ENCODE measurements at places on chromosomes 4 and X.

- no peak for DNase-seq
These were observed 169.2 kb downstream of the AFAP1 start for GRCh38 chr4:7770224-7771050.

GRCh38 chrX:115344885-115345614, 55.5 kb downstream of the LUZP4 start:
- no peak for DNase-seq

- DNase-seq, result no peak
These were observed 7.8 kb downstream of the RXFP1 start for GRCh38 chr4:158529505-158529904.

GRCh38 chrX:88438209-88438608, 308.8 kb upstream of the CPXCR1 start:
- DNase-seq, result no peak

GRCh38 chr4:187171706-187172339, 448.2 kb upstream of the FAT1 start:
- no peak for DNase-seq

DNA sequence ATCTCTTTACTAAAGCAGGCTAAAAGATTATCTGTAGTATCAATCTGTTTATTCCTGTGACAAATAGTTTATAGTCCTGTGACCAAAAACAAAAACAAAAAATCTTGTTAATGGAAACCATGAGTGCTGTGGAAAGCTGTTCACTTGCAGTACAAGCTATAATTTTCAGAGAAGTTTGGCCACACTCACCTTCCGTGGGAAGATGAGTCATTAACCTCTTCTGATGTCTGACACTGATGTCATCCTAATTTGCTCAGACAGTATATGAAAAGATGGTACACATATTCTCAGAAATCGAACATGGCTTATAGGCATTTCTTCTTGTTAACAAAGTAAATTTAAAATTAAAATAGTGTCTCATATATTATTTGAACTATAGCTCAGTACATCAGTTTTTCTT, 19.9 kb upstream of the ENPP6 start:
- no peak for DNase-seq

- DNase-seq, result no peak
These were observed 1294.9 kb downstream of the ADGRL3 start for GRCh38 chr4:62495032-62495431.

DNA sequence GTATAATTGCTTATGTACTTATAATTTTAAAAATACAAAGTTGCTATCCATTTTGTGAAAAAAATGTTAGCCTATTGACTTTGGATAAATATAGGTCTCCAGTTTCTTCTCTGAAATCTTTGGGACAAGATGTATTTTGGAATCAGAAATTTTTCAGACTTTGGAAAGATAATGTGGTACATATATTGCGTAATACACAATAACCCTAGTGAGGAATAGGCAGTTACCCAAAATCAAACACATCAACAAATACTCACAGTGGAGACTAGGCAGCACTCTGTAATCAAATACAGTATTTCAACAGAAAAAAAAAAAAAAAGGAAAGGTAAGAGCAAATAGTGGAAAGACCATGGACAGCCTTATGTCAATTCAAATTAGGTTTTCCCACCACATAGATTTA, 796.8 kb downstream of the ADGRL3 start:
- DNase-seq, result no peak

DNA sequence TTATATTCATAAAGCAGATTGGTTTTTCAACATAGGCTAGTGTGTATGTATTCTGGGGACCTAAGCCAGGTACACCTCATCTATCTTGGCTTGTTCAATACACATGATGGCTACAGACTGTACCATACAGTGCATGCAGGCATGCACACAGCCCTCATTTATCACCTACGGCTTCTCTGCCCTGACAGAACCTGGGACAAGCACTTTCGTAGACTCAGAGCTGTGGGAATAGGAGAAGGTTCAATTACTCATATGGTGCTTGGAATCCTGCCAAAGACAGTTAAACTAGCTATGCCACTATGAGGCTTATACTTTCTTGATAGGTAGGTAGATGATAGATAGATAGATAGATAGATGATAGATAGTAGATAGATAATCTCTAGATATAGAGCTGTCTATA, 457.2 kb downstream of the GALNTL6 start:
- no peak for DNase-seq

DNA sequence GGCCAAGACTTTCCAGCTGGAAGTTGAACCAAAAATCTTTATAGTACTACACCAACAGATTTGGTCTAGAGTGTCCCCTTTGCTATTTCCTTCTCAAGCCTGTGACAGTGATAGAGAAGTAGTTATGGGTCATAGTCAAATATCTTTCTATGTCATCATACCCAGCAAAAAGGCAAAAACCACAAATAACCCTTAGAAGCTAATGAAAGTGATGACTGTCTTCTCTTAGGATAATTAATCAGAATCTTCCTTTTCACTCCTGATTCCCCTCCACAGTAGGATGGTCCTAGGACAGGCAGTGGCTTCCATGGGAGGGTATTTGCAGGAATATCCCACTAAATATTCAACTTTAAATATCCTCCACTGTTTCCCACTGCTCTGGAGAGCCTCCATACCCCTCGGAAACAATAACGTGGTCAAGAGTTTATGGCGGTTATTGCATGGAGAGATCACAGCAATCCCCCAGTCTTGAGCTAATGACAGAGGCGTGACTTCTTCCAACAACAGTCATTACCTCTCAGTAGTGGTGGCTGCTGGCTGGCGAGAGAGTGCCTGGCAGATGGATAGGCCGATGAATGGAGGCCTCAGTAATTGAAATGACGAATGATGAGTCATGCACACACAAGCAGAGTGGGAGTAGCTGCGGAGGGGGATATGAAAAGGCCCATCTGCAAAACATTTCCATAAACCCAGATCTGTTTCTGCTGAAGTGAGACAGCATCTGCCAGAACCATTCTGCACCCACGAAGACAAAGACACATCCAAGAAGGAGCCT, 154.9 kb downstream of the STK32B start:
- DNase-seq, result no peak

GRCh38 chr4:3036131-3036952, 38.0 kb downstream of the HTT-AS start:
- no peak for DNase-seq

DNA sequence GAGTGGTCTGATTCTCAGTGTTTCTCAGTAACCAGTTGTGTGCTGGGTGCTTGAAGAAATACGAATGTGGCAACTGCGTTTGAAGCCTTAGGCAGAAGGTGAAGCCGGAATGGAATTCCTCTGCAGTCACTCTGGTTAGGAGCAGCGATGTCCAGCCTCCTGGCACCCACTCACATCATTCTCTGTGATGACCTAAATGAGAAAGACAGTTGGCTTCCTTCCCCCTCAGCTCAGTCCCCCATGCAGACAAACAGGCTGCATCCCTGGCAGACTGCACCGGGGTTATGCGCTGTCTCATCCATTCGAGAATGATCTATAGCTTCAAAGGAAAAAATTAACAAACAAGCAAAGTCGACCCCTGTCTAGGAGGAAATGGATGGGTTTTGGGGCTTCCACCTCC, 170.1 kb upstream of the SCML1 start:
- no peak for DNase-seq

DNA sequence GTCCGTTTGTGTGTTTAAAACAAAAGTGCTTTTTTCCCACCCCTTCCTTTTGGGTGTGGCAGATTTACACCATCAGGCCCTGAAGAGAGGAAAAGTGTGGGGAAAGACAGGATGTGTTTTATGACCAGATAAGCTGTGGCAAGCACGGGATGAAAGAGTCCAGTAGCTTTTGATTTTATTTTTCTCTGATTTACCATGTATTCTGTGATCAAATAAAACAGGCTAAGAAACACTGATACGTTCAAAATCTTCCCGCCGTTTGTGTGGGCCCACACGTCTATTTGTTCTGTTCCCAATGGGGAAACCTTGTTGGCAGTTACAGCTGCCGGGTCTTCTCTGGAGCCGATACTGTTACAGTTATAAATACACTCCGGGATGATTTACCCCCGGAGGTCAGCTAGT, 10.8 kb downstream of the LRP2BP start:
- no peak for DNase-seq

- no peak for DNase-seq
These were observed 230.2 kb upstream of the STK26 start for GRCh38 chrX:131792789-131793462.

DNA sequence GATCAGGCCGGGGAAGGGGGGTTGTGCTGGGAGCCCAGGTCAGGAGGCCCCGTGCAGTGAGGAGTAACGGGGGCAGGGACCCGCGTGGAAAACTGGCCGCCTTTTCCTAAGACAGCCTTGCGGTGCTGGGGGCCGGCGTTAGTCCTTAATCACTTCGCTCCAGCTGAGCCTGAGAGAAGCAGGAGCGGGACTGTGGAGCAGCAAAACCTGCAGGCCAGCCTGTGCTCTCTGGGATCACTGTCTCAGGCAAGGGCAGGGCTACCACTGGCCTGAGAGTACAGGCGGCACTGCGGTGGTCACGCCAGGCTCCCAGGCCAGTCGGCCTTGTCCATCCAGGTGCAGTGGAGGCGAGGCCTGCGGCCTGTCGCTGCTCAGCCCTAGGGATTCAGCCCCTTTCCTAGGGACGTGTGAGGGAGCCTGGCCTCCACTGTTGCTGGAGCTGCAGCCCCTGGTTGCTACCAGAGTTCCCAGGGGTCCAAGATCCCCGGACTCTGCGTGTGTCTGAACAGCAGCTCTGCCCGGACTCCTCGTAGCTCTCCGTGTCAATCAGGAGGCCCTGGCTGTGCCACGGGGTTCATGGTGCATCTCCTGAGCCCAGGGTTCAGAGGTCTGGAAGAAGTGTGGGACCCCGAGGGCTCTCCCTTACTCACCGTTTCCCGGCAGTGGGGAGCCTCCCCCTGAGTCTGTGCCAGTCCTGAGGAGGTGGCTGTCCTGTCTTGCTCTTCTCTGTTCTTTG, 2141.7 kb upstream of the TENM3 start:
- no peak for DNase-seq

GRCh38 chr4:148443512-148444295, 1.5 kb upstream of the NR3C2 start:
- peak; percentile 32 for DNase-seq

DNA sequence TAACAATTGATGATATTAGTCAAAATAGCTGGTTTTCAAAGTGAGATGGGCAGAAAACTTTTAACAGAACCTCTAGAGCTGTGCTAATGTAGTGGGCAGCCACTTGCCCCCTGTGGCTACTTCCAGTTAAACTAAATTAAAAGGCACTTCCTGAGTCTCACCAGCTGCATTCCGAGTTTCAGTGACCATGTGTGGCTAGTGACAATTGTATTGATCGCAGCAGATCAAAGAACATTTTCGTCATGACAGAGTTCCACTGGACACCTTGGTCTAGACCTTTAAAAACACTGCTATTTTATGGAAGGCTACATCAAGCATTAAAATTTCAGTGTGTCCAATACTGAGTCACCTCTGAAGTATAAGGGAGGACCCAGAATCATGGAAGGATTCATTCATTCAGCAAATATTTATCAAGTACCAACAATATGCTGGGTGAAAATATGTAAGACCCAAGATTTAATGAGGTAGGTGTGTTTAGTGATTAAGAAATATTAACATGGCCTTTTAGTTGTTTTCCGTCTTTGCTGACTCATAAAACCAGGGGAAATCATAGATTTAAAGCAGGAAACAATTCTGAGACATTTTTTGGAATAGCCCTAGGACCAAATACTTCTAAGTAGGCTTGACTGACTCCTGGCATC, 5.1 kb upstream of the FAT1 start:
- DNase-seq, result no peak

DNA sequence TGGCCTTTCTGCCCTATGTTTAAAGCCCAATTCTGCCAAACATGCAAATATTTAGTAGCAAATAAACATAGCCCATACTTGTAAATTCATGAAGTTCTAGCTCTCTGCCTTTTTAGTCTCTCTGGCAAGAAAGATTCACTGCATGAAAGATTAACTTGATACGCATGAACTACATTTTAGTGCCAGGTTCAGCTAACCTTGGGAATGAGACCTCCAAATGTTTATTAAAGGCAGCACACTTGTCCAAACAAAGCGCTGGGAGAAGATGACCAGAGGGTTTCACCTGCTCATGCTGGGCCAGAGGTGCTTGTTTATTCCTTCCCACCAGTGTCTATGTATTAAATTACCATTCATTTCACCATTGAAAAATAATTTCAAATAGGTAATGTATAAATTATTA, 44.5 kb upstream of the IL1RAPL1 start:
- DNase-seq, result no peak

DNA sequence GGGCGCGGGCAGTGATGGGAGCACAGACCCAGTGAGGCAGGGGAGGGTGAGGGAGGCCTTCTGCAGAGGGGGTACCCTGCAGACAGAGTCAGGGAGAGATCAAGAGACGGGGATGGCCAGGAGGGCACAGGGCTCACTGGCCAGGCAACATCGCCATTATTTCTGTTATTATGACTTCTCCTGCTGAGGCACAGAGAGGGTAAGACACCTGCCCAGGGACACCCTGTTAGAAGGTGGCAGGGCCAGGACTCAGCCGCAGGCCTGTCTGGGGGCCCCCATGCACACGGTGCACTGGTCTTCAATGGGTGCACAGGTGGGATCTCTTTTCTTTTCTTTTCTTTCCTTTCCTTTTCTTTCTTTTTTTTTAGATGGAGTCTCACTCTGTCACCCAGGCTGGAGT, 15.8 kb downstream of the BLOC1S4 start:
- no peak for DNase-seq

GRCh38 chrX:110419512-110419911, 60.9 kb downstream of the RTL9 start:
- no peak for DNase-seq

DNA sequence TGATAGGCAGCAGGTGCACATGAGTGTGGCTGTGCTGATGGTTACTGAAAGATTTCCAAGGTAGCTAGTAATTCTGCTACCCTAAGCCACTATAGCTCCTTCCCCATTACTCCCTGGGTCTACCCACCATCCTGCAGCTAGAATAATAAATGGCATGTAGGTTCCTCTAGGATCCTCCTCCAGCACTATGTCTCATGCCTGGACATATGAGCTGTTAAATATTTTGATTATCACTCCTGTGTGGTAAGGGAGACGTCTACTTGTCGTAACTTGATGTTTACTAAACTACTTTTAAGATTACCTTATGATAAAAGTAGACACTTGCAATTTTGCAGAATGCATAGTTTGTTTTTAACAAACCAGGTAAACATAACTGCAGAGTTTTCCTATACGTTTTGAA, 35.5 kb downstream of the TET2 start:
- DNase-seq, result no peak

GRCh38 chrX:149453030-149453429, 52.1 kb downstream of the IDS start:
- DNase-seq, result no peak

GRCh38 chr4:119106036-119107000, 29.3 kb upstream of the MYOZ2 start:
- DNase-seq, result no peak

GRCh38 chr4:144318797-144319196, 178.3 kb upstream of the GYPA start:
- DNase-seq, result no peak

GRCh38 chr4:40176602-40177001, 20.2 kb upstream of the RHOH start:
- DNase-seq, result no peak

DNA sequence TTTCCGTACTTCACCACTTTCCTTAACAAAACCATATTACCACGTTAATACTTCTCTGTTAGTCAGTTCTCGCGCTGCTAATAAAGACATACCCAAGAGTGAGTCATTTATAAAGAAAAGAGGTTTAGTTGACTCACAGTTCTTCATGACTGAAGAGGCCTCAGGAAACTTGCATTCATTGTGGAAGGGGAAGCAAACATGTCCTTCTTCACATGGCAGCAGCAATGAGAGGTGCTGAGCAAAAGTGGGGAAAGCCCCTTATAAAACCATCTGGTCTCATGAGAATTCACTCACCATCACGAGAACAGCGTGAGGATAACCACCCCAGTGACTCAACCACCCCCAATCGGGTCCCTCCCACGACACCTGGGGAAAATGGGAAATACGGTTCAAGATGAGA, 289.8 kb upstream of the CLNK start:
- no peak for DNase-seq
